ENCODE measurements at places on chromosomes 1 and 21.

DNA sequence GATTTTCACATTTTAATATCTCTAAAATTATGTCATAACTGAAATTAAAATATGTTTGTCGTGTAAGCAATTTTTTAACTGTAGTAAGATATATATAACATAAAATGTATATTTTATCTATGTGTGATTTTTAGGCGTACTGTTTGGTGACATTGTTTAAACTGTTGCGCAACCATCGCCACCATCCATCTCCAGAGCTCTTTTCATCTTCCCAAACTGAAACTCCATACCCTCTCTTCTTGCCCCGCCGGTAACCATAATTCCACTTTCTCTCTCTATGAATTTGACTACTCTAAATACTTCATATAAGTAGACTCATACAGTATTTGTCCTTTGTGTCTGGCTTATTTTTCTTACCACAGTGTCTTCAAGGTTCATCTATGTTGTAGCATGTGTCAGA, 66.4 kb downstream of the DDX20 start:
- DNase-seq: no peak

GRCh38 chr1:184387476-184388318, 868 bp downstream of the C1orf21 start:
- peak; percentile 47 for DNase-seq

GRCh38 chr21:29800056-29800455, 139.7 kb downstream of the GRIK1 start:
- DNase-seq: no peak

- DNase-seq: peak; percentile 9
These were observed 11.3 kb downstream of the NCSTN start for GRCh38 chr1:160354388-160354985.

- no peak for DNase-seq
These were observed 81.4 kb upstream of the CNIH3 start for GRCh38 chr1:224534731-224535130.

- no peak for DNase-seq
These were observed 26.3 kb downstream of the DNASE2B start for GRCh38 chr1:84424513-84425149.

GRCh38 chr1:35629051-35629450, 12.3 kb downstream of the PSMB2 start:
- DNase-seq: no peak

DNA sequence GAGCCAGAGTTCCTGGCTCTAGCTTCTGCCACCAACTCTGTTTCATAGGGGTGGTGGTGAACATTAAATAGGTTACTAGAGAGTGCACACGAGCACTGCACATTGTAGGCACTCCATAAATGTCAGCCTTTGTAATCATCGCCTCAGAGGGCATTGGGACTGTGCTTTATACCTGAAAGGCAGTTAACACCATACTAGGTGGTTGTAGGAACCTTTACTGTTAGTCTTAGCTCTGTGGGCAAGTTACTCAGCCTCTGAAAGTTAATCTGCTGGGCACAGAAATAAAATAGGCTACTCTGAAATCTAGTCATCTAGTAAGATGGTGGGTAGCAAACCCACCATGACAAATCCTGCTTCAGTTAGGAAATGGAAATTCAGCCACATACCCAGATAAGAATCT, 37.6 kb downstream of the ARID1A start:
- DNase-seq: no peak

DNA sequence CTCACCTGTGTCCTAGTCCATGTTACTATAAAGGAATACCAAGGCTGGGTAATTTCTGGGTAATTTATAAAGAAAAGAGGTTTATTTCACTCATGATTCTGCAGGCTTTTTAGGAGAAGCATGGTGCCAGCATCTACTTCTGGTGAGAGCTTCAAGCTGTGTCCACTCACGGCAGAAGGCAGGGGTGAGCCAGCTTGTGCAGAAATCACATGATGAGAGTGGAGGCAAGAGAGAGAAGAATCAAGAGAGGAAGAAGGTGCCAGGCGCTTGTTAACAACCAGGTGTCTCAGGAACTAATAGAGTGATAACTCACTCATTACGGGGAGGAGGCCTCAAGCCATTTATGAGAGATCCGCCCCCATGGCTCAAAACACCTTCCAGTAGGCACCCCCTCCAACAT, 67.5 kb upstream of the CD34 start:
- no peak for DNase-seq

DNA sequence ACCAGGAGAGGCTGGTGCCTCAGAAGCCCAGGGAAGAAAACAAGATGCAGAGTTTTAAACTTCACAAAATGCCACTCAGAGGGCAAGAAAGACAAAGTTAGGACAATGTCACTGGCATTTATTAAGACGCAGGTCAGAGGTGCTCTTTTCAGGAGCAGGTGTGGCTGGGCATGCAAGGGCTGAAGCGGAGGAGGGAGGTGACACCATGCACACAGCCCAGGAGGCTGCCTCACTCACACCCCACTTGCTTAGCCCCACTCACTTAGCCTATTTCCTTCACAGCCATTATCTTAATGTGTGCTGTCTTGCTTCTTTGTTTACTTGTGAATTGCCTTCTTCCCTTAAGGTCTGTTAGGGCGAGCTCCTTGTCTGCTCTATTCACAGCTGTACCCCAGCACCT, 17.2 kb downstream of the HIVEP3 start:
- DNase-seq: no peak

GRCh38 chr1:55338448-55338820, 123.3 kb upstream of the USP24 start:
- no peak for DNase-seq

DNA sequence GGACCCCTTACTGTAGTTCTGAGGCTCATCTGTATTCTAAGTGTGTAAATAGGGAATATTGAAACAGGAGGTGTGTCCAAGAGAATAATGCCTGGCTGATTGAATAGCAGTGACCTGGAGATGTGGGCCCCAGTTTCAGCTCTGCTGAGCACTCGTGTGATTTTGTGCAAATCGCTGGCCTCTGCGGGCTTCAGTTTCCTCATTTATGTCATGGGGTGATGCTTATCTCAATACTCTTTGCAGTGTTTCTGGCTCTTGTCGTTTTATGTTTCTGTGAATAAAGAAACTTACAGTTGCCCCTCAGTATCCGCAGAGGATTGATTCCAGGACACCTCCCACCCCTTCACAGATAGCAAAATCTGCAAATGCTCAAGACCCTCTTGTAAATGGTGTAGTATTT, 5.0 kb downstream of the COG2 start:
- DNase-seq: no peak
